Skin of body (tissue), 3 donors: ENCODE measurements at places on chromosomes 1 and 21. TPM values are rescaled to one million over a fixed set of nuclear protein-coding genes. Genes with fewer than 3 reads are reported as not detected.

Gene S100A8
- 337 TPM for total RNA-seq

Gene SLAMF7
- 0.49 TPM for total RNA-seq

Gene TMIGD3
- 0.30 TPM for total RNA-seq

Gene FOXO6
- total RNA-seq, result 4.1 TPM

Gene RBP7
- 11.6 TPM for total RNA-seq

Gene CCDC27
- total RNA-seq, result not detected

Gene WDR64
- not detected for total RNA-seq

Gene DDX20
- 12.8 TPM for total RNA-seq

Gene DYNLT4
- not detected for total RNA-seq

Gene GREM2
- total RNA-seq, result 5.6 TPM

Gene OR2M3
- not detected for total RNA-seq

Gene CD1C
- 1.7 TPM for total RNA-seq

Gene SH2D2A
- total RNA-seq, result 0.89 TPM

Gene DUSP10
- 14.0 TPM for total RNA-seq
